ENCODE measurements at places on chromosomes 1 and 21.
A peak's percentile ranks its signal among the peaks of the same experiment; 100 is the strongest.

- no peak for DNase-seq
Observed at GRCh38 chr1:232675260-232675659, 45.3 kb upstream of the SIPA1L2 start.

DNA sequence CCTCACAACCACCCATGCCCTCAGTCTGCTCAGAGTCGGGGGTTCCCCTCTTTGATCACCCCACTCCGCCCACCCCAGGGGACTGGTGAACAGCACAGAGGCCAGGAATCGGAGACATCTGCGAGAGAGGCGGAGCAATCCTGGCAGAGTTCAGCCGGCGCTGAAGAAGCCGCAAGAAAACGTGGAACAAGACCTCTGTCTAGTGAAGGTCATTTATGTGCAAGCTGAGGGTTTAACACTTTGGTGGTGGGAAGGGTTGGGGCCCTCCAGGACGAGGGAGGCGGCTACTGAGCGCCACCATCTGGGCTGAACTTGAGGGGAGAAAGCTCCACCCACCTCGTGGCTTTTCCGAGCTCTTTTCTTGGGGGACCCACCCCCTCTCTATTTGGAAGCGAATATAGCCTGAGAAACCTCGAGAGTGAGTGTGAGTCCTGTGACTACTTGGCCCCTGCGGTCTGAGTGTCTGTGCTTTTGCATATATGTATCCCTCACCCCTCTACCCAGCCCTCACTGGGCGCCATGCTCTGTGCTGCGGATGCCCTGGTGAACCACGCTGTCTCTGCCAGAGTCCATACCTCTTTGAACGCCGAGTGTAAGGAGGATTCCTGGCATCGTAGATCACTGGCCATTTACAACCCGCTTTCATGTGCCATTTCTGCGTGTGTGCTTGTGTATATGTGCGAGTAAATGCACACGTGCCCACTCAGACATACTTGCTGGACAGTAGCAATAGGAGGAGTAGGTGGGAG lies 1.2 kb upstream of the EPHA10 start:
- no peak for DNase-seq

GRCh38 chr1:41003640-41004220 lies 17.8 kb downstream of the SLFNL1 start:
- peak; percentile 82 for DNase-seq

DNA sequence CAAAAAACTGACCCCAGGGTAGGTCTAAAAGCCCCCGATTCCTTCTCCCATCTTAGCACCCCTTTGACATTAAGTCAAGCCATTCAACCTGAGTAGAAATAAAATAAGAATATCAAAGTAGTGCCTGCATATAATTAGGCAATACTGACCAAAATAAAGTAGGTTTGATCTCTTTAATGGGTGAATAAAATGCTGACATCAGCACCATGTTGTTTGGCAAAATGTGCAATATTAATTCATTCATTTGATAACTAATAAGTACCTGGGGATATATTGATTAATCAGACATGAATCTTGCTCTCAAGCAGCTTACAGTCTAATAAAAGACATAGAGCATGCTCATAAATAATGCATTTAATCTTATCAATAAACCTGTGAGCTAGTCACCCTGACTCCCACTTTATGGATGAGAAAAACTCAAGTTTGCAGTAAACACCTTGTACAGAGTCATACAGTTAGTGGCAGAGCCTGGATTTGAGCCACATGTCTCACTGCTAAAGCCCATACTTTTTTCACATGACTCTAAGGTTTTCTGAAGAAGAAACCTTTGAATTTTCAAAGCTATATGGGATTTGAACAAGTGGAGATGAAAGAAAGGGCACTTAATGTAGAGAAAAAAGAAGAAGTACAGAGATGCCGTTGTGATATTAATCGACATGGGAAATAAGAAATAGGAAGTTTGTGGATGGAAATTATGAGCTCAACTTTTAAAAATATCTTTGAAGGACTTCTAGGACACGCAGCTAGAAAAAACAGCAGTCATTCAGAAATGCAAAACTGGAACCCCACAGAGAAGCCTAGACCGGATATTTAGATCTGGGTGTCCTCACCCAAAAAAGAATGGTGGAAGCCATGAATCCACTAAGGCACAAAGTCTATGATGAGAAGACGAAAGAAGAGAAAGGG lies 183.9 kb downstream of the TOMM20 start:
- no peak for DNase-seq

GRCh38 chr1:173275496-173275895 lies 68.4 kb upstream of the TNFSF4 start:
- no peak for DNase-seq

GRCh38 chr1:114011796-114012195 lies 32.5 kb downstream of the OLFML3 start:
- no peak for DNase-seq

DNA sequence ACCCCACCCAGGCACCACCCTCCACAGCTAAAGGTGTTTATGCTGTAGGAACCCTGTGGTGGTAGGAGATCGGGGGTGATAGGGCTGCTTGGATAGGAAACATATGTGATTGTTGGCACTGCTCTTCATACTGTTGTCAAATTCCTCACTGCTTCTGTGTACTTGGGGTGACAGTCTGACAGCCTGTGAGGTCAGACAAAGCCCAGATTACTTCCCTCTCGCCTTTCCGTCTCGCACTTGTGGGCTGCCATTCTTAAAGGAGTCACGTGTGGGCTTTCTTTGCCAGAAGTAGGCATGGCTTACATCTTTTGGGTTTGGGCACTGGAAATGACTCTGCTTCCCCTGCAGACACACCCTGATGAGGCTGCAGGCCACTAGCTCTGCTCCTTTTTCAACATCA lies 363.8 kb downstream of the DISC1 start:
- no peak for DNase-seq

- DNase-seq, result no peak
Observed at GRCh38 chr1:161921990-161922389, 101.7 kb downstream of the OLFML2B start.

DNA sequence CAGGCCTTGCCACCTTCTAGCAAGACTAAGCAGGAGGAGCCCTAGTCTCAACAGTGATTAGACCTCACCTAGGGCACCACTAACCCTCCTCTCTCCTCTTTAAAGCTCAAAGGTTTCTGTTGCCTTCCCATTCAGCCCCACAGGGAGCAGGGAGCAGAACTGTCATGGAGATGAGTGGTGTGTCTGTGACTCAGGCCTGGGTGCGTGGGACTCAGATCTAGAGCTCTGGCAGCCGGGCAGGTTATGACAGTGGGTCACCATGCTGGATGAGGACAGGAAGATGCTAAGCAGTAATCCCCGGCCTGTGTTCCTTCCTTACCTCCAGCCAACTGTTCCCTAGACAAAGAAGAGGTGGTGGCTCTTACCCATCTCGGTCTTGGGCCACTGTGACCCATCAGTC lies 60.1 kb upstream of the COA6 start:
- no peak for DNase-seq

DNA sequence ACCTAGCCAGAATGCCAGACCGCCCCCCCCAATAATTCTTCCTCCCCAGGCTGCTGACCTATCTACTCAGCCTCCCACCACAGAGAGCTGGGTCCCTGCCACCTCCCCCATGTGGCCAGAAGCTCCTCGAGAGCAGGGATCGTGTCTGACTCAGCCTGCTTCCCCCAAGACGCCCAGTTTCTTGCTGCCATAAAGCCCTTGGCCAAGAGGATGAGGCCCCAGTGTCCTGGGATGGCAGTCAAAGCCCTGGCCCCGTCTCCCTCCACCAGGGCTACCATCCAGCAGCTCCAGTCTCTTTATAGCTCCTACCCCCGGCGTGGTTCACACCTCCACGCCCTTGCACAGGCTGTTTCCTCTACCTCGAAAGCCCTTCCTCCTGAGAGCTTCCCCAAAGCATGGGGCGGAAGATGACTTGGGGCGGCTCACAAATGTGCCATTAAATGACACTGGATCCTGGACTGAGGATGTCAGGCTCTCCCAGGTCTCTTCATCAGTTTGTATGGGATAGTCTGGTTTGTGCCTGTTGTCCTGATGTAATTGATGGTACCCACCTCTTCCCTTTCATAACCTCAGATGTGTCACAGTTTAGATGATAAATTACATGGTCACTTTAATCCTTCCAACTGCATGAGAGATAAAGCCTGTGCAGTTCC lies 13.2 kb downstream of the ADGRB2 start:
- DNase-seq, result no peak

DNA sequence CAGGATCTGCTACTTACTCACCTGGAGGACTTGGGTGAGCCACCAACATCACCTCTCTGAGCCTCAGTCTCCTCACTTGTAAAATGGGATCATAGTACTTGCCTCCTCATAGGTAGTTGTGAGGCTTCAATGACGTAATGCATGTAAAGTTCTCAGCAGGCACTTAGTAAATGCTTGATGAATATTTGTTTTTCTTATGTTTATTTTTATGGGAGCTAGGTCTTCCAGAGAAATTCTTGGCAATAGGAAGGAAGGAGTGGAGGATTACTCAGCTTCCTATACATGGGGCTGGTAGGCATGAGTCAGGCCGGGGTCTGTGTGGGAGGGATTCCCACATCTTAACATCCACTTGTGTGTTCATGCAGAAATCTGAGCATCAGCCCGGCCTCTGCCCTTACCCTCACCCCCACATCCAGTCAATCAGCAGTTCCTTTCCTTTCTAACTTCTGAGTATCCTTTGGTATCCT lies 95.4 kb upstream of the USP24 start:
- DNase-seq, result no peak

DNA sequence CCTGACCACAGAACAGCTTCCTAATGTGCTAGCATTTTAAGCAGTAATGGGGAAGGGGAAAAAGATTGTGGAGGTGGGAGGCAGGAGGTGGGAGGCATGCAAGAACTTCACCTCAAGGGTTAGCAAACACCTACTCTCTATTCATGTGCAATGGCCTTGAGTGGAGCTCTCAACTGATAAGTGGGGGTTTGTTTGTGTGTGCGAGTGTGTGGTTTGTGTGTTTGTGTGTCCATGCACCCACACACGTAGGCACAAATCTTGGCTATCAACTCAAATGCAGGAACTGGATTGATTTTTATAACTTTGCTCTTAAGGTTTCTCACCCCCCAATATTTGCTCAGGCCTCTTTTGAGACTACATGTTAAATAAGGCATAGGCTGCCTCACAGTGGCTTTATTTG lies 78.6 kb downstream of the SYT6 start:
- DNase-seq, result no peak

- peak; percentile 19 for DNase-seq
Observed at GRCh38 chr1:241738284-241739078, 86.4 kb downstream of the WDR64 start.

DNA sequence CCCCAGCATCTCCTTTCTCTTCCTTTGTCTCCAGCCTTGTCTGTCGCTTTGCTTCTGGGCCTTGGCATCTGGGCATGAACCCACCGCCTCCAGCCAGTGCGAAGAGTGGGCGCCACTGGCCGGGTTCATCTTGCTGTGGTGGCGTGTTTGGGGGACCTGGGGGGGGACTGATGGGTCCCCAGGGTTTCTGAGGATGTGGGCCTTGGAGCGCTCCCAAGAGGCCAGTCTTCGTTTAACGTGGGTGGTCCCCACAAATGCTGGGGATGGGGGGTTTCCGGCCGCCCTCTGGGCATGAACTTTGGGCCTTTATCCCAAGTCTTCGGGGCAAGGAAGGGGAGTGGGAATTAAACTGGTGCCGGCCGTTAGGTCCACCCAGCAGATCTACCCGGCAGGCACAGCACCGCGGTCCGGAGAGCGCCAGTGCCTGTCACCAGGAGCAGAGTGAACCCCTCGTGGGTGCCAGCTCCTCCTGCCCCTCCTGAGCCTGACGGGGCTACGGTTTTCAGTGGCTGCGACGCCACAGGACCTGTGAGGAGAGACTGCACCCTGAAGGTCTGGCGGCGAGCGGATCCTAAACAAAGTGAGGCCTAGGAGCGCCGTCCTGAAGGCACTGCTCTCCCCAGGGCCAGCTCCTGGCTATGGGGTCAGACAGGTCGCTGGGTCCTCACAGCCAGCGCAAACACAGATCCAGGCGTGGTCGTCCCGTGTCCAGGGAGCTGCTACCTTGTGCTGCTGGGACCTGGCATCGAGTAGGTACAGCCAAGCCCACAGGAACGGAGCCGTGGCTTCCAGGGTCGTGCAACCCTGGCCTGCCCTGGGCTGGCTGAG lies 12.1 kb upstream of the C1orf174 start:
- DNase-seq, result no peak

DNA sequence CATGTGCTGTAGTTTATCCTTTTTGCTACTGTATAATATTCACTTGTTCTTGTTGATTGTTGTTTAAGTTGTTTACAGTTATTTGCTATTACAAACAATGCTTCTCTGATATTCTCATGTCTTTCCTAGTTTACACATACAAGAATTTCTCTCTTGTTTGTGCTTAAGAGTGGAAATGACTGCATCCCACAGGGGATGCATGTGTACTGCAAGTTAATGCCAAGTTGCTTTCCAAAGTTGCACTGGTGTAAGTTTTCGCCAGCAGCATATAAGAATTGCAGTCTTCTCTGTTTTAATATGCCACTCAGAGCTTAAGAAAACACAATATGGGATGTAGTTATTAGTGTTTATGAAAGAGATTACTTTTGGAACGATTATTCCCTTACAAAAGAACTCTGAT lies 97.7 kb downstream of the NEK7 start:
- no peak for DNase-seq

DNA sequence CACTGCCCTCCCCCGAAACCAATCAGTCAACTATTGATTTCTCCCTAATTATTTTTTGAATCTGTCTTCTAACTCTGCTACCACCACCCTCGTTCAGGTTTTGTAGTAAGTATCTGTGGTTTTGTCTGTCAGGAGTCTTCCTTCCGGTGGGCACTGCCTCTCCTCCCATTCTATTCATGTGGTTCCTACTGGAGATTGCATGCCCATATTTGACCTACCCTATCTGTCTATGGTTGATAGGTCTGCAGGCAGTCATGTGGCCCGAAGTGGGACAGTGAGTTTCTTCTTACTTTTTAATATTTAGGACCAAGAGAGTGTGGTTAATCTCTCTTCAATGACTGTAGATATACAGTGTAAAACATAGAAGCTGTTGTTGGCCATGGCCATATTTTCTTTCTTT lies 17.8 kb upstream of the MAST2 start:
- DNase-seq, result no peak

DNA sequence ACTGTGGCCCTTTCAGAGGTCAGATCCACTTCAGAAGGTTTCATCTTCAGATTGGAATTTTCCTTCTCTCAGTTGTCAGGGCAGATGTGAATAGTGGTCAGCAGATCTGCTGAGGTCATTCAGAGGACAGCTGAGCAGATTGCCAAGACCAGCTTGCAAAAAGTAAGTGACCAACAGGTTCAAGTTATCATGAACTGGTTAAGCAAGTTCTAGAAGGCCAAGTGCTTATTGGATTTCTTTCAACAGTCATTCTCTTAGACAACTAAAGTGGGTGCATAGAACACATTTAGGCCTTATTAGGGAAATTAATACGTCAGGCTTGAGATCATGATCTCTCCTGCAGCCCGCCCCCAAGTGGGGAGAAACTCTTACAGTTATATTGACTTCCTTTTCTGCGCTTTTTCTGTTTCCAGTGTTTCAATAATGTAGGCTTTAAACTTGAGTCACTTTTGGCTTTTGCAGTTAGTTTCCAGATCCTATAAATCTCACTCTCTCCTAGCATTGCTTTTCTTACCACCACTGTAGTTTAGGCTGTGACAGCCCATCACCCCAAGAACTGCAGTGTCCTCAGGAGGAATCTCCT lies 96.4 kb downstream of the C1orf21 start:
- DNase-seq, result no peak

- DNase-seq, result peak; percentile 48
Observed at GRCh38 chr1:37479255-37480124, 5.1 kb downstream of the ZC3H12A start.
